Heart right ventricle (tissue), 16 donors: ENCODE measurements at places on chromosomes 1 and 21. TPM values are rescaled to one million over a fixed set of nuclear protein-coding genes. Genes with fewer than 3 reads are reported as not detected.

EXTL1 gene
- 3.5 TPM for total RNA-seq

ATP1A4 gene
- 0.28 TPM for total RNA-seq

GPR25 gene
- total RNA-seq = not detected

ANGPTL3 gene
- not detected for total RNA-seq

GRCh38 chr1:186500804-186501203 lies 39.9 kb upstream of the PDC start:
- H3K27me3 ChIP-seq = no peaks in the 10 kb centered on the region
- H3K4me3 ChIP-seq = no peak overlapping the region
- DNase-seq = no peak
- no peak overlapping the region for H3K27ac ChIP-seq
- H3K4me1 ChIP-seq = no peaks in the 10 kb centered on the region
- no peaks in the 10 kb centered on the region for H3K36me3 ChIP-seq

DNA sequence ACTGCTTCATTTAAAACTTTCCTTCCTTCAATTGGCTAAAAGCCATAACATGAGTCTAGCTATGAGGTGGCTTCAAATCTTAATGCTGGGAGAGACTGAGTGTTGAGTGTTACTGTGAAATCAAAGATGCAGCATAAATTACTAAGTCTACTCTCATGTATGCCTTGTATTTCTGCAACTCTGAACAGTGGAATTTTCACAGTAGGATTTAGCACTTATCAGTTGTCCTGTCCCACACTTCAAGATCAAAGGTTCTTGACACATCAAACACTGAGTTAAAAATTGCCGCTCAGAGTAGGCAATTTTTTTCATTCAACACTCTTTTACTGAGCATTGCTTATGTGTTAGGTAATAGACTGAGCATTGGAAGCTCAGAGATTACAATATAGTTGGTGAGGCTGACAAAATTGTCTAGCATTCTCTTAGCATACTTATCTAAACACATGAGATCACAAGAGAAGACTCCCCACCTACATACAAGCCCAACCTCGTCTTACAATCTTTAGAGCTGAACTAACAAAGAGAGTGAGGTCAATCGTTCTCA lies 56.4 kb upstream of the ADORA3 start:
- H3K36me3 ChIP-seq = no peaks in the 10 kb centered on the region
- H3K27ac ChIP-seq = no peak overlapping the region
- DNase-seq = no peak
- no peaks in the 10 kb centered on the region for H3K4me1 ChIP-seq
- H3K27me3 ChIP-seq = no peaks in the 10 kb centered on the region
